ENCODE measurements at places on chromosomes 6 and 20.

DNA sequence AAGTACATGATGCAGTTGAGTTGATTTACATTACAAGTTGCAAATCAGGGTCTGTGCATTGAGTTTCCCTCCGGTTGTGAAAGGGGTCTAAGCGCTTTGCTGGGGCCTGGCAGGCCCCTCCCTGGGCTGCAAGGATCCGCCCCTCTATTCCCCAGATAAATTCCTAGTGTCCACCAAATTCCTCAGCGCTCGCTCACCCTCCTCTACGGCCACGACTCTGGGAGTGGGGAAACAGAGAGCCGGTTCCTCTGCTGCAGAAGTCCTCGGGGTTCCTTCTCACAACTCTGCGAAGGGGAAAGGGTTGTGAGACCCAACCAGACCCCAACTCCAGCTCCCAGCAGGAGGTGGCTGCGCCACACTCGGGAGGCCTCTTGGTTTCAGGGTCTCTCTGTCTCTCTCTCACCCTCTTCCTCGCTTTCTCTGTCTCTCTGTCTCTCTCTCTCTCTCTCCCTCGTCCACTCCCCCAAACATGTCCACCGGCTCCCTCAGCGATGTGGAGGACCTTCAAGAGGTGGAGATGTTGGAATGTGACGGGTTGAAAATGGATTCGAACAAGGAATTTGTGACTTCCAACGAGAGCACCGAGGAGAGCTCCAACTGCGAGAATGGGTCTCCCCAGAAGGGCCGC, at the start of gene TCF21:
Gene TCF21 (plus strand): TSS at position 185 of the 628 bp plus-strand sequence. CDS start 285 bp downstream, at position 470.
- no peak for DNase-seq

GRCh38 chr6:30612687-30613248, 4.3 kb downstream of the PPP1R10 start:
- DNase-seq, result no peak

DNA sequence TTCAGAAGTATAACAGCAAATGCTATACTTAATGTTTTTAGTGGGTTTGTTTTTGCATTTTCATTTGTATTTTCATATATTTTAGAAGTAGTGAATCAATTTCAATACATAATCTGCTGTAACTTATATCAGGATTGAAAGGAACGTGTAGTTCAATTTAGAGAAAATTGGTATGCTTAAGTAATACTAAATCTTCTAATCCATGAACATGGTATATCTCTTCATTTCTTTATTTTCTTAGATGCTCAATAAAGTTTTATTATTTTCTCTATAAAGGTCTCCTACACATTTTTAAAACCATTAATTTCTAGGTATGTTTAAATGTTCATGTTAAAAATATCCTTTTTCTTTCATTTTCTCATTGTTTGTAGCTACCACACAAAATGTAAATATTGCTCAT, 85.1 kb downstream of the STMND1 start:
- DNase-seq, result no peak

- no peak for DNase-seq
These were observed 10.5 kb downstream of the KDM1B start for GRCh38 chr6:18165751-18166150.

DNA sequence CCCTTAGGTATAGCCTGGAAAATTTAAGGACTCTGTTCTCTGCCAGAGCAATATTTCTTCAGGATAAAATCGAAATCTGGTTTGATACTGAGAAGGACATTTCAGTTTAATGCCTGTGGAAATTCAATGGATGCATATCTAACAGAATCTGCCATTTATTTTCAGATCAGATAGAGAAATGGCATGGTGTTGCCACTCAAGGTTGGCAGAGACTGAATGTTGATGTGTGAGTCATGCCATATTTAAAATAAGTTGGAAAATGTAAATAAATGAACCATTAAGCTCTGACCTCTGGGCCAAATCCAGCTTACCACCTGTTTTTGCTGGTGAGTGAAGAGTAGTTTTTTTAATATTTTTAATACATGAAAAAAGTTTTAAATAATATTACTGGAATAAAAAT, 594.6 kb downstream of the DOK5 start:
- DNase-seq, result no peak

DNA sequence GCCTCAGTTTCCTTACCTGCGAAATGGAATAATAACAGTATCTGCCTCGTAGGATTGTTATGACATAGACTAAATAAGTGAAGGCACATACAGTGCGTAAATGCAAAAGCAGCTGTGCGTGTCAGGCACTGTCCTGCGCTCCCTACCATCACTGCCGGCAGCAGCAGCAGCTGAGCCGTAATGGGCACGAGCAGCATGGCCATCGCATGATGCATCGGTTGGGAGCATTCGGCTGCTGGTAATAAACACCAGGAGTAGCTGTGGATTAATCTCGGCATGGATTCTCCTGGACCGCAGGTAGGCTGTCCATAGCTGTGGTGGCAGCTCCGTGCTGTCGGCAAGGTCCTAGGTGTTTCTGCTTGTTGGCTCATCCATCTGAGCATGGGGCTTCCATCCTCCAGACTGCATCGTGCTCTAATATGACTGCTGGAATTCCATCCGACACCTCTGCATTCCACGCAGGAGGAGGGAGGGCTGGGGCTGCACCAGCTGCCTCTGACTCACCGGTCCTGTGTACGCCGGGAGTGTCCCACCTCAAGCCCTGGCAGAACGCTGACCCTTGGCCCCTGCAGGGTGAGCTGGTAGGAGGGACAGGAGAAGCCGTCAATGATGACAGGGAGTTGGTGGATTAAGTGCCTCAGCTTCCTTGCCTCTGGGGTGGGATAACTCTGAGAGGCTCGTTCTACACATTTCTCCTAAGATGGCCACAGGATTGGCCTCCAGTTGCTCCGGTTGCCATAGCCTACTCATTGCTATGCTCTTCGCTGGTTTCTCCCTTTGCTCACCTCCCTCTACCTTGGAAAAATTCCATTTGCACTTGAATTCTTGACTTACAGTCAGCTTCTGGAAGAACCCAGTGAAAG, 100.9 kb upstream of the PMEPA1 start:
- DNase-seq, result peak; percentile 36

DNA sequence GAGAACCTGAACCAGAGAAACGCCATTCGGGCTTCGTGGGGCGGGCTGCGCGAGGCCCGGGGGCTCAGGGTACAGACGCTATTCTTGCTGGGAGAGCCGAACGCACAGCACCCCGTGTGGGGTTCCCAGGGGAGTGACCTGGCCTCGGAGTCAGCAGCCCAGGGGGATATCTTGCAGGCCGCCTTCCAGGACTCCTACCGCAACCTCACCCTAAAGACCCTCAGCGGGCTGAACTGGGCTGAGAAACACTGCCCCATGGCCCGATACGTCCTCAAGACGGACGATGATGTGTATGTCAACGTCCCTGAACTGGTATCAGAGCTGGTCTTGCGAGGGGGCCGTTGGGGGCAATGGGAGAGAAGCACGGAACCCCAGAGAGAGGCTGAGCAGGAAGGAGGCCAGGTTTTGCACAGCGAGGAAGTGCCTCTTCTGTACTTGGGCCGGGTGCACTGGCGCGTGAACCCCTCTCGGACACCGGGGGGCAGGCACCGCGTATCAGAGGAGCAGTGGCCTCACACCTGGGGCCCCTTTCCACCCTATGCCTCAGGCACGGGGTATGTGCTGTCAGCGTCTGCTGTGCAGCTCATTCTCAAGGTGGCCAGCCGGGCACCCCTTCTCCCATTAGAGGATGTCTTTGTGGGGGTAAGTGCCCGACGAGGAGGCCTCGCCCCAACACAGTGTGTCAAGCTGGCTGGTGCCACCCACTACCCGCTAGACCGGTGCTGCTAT, 904 bp downstream of the B3GALT4 start:
- DNase-seq, result no peak

GRCh38 chr6:85429346-85429745, 20.5 kb upstream of the NT5E start:
- DNase-seq, result no peak

DNA sequence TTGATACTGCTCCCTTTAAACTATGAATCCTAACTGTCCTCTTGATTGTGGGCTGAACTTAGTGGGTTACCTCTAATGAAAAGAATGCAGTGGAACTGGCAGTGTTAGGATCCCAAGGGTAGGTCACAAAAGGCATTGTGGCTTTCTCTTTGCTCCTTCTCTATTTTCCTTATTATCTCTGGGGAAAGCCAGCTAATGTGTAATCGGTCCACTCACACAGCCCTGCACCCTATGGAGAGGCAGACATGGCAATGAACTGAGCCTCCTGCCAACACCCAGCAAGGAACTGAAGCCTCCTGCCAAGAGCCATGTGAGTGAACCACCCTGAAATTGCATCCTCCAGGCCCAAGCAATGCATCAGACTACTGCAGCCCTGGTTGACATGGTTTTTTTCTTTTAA, 24.6 kb upstream of the ZNF133 start:
- no peak for DNase-seq

DNA sequence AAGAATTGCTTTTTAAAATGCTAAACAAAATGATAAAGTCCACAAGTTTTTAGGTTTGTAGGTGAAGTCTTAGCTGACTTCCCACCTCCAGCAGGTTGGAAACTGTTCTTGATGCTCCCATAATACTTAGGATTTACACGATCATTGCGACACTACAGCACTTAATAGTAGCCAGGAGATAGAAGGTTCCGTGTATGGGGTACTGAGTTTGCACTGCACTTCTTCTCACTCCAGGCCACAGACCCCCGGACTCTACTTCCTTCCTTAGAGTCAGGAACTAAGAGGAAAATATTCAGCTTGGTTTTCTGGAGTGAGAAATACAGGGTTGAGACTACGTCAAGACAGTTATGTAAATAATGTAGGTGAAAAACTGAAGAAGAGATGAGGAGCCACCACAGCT, 56.1 kb upstream of the SGK1 start:
- DNase-seq, result no peak

- peak; percentile 77 for DNase-seq
These were observed 68.7 kb upstream of the STMND1 start for GRCh38 chr6:17032988-17033634.

DNA sequence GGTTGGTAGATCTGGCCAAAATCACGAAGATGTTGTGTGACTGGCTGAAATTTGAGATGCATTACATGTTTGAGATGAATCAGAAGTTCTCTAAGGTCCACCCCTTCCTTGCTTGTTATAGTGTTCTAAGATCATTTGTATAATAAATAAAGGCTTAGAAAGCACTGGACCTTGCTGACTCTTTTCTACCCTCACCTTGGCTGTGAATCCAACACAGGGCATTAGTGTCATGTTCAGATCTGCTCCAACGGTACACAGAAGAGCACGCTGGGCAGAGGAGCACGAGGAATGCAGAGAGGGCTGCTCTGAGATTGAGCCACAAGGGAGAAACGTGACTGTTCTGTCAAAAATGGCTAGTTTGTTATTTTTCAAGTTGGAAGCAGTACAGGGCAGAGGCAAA, 169.5 kb upstream of the HDAC2 start:
- no peak for DNase-seq

- no peak for DNase-seq
These were observed 29.1 kb upstream of the C20orf203 start for GRCh38 chr20:32702706-32703425.

- DNase-seq, result no peak
These were observed 15.2 kb upstream of the LIN28B start for GRCh38 chr6:104941729-104942091.

DNA sequence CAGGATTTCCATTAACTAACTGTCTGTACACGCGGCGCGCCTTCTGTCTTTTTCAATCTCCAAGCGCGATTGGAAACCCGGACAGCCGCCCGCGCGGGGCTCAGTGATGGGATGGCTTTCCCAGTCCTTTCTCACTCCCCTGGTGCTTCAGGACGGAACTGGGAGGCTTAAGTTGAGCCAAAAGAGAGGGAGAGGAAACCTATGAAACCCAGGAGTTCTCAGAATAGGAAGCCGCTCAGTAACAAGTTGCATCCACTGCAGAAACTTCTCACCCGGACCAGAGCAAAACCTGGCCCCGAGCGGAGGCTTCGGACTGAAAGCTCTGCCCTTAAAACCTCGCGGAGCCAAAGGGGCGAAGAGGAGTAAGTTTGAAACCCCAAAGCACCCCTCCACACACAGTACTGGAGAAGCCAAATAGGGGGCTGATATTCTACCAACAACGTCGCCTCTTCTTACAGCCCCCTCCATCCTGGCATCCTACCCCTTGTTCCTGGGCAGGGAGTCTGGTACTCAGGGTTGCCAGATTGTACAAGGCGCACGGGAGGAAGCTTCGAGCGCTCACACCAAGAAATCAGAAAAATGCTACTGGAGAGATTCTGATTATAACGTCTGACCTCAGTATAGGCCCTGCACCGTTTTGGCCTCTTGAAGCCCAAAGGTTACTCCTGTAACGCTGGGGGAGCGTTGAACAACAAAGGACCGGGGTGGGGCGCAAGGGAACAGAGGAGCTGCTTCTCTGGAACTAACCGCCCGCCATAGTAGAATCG, 906 bp upstream of the COL12A1 start:
- no peak for DNase-seq

GRCh38 chr6:157032923-157033322, 255.7 kb downstream of the ARID1B start:
- DNase-seq, result no peak

- no peak for DNase-seq
These were observed 462.9 kb downstream of the COL12A1 start for GRCh38 chr6:74742793-74743508.

DNA sequence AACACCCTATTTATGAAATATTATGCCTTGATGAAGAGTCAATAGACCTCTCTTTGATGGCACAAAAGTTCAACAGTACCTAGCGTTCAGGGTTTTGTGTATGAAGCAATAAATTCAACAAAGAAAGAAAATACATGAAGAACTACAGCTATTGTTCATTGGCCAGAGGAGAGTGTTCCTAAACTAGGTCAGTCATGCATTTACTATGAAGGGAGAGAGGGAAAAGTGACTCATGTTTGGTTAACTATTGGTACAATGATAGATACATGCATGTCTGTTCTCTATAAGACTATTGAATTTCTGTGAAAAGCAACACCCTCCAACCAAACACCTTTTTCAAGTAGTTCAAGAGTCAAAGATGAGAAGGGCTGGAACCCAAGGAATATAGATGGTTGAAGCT, 50.7 kb downstream of the CLIC5 start:
- no peak for DNase-seq
